ENCODE measurements at places on chromosomes 3 and 15.

DNA sequence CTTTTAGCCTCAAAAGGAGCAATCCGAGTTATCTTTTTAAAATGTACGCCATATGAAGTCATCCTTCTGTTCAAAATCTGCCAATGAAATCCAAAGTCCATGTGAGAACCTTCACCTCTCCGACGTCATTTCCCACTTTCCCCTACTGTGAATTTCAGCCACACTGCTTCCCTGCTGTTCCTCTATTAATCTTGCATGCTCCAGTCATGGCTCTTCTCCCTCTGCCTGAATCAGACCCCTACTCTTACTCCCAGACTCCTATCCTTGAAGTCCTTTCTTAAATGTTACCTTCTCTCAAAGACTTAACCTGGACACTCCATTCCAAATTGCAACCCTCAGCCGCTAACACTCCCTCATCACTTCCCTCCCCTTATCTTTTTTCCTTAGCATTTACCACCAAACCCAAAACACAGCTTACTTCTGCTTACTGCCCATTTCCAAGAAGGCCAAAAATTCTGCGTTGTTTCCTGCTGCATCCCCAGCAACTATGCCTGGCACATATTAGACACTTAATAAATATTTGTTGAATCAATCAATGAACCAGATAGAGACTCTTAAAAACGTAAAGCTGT lies 1.2 kb downstream of the NKIRAS1 start:
- no peak for DNase-seq

GRCh38 chr15:40322531-40323238 lies 807 bp upstream of the INAFM2 start:
- DNase-seq, result peak; percentile 43

DNA sequence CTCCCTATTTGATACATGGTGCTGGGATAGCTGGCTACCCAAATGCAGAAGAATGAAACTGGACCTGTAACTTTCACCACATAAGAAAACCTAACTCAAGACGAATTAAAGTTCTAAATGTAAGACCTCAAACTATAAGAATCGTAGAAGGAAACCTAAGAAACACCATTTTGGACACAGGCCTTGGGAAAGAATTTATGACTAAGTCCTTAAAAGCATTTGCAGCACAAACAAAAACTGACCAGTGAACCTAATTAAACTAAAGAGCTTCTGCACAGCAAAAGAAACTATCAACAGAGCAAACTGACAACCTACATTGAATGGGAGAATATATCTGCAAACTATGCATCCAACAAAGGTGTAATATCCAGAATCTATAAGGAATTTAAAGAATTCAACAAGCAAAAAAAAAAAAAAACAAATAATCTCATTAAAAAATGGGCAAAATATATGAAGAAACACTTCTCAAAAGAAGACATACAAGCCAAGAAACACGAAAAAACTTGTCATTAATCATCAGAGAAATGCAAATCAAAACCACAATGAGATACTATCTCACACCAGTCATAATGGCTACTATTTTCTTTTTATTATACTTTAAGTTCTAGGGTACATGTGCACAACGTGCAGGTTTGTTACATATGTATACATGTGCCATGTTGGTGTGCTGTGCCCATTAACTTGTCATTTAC lies 37.0 kb downstream of the HDGFL3 start:
- no peak for DNase-seq

GRCh38 chr3:112116748-112117186 lies 16.3 kb downstream of the GCSAM start:
- DNase-seq, result peak; percentile 31

- no peak for DNase-seq
These were observed 20.5 kb downstream of the MKRN2 start for GRCh38 chr3:12577379-12577778.

- DNase-seq, result no peak
These were observed 217.4 kb upstream of the ATP11B start for GRCh38 chr3:182575941-182576340.

Measured in NCI-H2081 (cell line).